Sciatic nerve (tissue), 2 donors: ENCODE measurements at places on chromosomes 6 and 20. TPM values are rescaled to one million over a fixed set of nuclear protein-coding genes. Genes with fewer than 3 reads are reported as not detected.

ADA gene
- 7.7 TPM for total RNA-seq

ZC3H12D gene
- total RNA-seq, result 1.6 TPM

VEGFA gene
- 155 TPM for total RNA-seq

LY6G6C gene
- 0.71 TPM for total RNA-seq

RWDD1 gene
- 39.6 TPM for total RNA-seq

NKAIN2 gene
- total RNA-seq, result 48.4 TPM

COX7A2 gene
- total RNA-seq, result 223 TPM

SLC22A16 gene
- total RNA-seq, result 0.22 TPM

BMP7 gene
- total RNA-seq, result 17.3 TPM

MCHR2 gene
- total RNA-seq, result not detected

- peak; percentile 42 for DNase-seq
Measured at GRCh38 chr20:58058421-58059259, 169.8 kb downstream of the ANKRD60 start.

- peak; percentile 62 for DNase-seq
Measured at GRCh38 chr6:43708860-43709653, 21.5 kb upstream of the MRPS18A start.

DNA sequence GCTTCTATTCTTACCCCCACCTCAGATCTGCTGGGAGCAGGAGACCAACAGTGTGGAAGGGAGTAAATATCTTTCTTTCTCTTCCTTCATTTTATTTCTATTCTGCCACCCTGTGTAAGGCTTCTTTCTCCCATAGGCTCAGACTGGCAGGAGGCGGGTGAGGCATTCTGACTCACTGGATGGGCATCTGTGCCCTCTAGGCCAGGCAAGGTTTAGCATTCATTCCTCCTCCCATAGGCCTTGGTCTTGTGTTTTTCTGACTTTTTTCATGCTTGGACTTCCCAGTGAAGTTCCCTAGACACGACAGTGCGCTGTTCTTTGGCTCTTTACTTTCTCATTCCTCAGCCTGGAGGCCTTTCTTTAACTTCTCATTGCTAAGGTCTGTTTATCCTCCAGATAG lies 235.2 kb downstream of the SYNE1 start:
- no peak for DNase-seq

GRCh38 chr6:53956068-53956711 lies 155.1 kb upstream of the MLIP start:
- peak; percentile 85 for DNase-seq

- DNase-seq, result no peak
Measured at GRCh38 chr6:139525415-139525814, 151.0 kb upstream of the CITED2 start.

- DNase-seq, result no peak
Measured at GRCh38 chr6:52876056-52876787, 33.3 kb downstream of the GSTA3 start.

DNA sequence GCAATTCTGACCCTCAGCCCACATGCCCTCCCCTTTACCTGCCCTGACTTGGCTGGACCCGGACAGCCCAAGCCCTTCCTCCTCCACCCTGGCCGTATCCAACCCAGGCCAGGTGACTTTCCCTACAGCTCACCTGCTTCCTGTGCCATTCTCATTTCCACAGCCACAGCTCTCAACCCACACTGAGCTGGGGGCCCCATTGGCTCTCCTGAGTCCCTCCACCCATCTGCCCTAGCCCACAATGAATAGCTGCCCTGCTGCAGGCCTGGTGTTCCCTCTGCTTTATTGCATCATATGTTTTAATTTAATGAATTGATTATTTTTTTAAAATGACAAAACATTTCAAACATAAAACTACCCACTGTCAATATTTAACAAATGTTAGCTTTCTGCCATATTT lies 118.5 kb upstream of the BACH2 start:
- DNase-seq, result no peak

DNA sequence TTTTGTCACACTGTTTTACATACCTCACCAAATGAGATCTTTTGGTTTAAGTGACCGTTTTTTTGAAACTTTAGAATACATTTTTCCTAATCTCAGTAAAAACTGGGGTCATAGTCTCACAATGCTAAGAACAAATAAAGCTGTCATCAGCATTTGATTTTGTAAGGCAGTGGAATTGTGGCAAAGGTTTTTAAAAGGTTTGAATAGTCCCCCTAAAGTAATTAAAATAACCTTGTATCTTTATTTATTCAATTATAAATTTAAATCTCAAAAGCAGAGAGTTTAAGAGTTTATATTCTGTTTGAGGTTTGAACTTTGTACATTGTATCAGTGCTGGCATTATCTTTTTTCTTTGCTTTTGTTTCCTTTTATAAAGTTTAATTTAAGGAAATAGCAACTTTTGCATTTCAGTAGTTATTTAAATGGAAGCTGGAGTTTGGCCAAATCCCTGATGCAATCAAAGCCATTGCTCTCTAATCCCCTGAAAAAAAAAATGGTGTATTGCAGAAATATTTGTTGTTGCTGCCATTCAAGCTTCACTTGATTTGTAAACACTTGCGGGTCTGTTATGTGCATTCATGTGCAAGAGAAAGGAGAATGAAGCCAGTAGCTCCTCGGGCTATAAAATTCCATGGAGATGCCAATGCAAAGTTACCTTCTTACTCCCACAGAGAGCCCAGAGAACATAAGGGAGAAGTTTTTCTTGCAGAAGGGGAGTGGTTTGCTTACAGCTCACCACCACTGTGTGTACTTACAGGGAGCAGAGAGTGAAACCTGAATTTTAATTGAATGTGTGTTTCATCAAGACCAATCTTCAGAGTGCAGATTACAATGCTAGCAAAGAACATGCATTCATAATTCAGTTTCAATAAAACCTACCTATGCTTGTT lies 391.8 kb downstream of the ARHGAP18 start:
- no peak for DNase-seq

GRCh38 chr20:37643400-37643799 lies 50.4 kb upstream of the CTNNBL1 start:
- DNase-seq, result no peak

GRCh38 chr6:157143890-157144798 lies 179.2 kb downstream of the TMEM242 start:
- no peak for DNase-seq

DNA sequence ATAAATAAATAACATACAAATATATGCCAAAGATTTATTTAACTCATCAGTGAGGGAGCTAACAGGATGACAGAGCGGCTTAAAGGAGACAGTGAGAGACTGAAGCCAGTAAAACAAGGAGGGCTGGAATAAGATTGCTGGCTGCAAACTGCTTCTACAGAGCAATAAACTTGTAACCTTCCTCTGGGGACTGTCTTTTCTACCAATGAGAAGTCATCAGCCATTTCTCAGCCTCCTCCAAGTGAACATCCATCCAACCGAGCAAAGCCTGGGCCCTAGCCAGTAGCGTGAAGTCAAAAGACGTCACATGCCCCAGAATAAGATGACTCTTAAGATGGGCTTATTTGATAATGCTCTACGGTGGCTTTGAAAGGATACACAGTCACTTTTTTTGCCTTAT lies 42.5 kb downstream of the CPXM1 start:
- DNase-seq, result peak; percentile 14

- no peak for DNase-seq
Measured at GRCh38 chr6:167104388-167104787, 18.5 kb upstream of the CCR6 start.

- no peak for DNase-seq
Measured at GRCh38 chr6:79201983-79202382, 32.5 kb downstream of the HMGN3 start.

- no peak for DNase-seq
Measured at GRCh38 chr6:136425793-136426192, 124.4 kb downstream of the MAP7 start.

DNA sequence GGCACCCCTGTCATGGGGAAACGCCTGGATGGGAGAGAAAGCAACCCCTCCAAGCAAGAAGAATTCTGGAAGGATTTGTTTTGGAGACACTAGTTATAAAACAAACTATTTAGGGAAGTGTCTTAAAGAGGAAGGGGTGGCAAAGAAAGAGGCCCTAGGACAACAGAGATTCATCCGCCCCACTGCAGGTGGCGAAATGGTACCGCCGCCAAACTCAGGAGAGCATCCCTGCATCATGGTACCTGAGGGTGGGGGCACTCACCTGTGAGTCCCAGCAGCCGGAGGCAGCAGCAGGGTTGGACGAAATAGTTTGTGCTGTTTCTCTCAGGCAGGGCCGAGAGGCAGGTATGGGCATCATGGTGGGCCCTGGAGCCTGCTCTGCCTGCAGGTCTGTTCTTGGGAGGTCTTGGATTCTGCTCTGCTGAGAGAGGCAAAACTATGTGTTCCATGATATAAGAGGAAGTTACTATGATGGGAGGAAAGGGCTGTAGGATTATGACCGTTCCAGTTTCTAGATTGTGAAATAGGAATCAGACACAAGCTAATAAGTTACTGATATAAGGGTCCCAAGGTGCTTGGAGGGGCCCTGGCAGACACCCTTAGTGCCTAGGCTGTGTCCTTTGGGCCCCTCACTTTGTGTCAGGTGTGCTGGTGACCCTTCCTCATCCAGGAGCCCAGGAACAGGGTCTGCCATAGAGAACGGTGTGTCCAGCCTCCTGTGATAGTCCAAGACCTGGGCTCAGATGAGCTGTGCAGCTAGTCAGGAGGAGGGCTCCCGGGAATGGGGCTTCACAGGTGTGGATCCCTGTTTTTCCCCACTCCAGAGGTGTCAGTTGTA lies 20.4 kb downstream of the SIRPD start:
- no peak for DNase-seq

DNA sequence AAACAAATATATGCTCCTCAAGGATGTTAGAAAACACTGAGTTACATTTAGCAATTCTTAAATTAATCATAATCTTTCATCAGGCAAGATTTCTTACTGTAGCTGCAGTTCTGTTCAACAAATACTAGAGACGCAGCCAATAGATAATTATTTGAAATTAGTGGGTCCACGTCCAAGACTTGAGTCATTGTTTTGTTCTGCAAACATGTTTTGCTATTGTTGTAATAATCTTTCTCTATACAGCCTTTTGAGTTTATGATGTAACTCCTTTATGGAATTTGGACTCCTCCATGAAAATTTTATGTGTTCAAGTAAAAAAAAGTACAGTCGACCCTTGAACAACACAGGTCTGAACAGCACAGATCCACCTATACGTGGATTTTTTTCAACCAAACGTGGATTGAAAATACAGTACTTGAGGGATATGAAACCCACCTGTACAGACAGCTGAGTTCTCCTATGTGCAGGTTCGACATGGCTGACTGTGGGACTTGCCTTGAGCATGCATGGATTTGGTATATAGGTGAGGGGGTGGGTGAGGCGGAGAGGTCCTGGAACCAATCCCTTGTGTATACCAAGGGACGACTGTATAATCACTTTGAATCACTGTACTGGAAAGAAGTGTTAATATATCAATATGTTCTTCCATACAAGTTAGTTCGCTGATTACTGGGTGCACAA lies 41.3 kb upstream of the SLC22A16 start:
- DNase-seq, result no peak

- no peak for DNase-seq
Measured at GRCh38 chr6:130893277-130893676, 66.1 kb downstream of the SMLR1 start.

- DNase-seq, result no peak
Measured at GRCh38 chr20:20480126-20480525, 112.2 kb downstream of the INSM1 start.

DNA sequence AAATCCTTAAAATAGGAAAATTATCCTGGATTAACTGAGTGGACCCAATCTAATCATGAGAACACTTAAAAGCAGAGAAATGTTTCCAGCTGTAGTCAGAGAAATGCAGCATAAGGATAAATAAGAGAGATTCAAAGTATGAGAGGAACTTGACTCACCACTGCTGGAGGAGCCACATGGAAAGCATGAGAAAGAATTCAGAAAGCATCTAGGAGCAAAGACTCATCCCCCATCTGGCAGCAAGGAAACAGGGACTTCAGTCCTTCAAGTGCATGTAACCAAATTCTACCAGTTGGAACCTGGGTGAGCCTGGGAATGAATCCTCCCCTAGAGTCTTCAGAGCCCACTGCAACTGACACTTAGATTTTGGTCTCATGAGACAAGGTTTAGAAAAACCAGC lies 33.7 kb downstream of the RNF146 start:
- no peak for DNase-seq

DNA sequence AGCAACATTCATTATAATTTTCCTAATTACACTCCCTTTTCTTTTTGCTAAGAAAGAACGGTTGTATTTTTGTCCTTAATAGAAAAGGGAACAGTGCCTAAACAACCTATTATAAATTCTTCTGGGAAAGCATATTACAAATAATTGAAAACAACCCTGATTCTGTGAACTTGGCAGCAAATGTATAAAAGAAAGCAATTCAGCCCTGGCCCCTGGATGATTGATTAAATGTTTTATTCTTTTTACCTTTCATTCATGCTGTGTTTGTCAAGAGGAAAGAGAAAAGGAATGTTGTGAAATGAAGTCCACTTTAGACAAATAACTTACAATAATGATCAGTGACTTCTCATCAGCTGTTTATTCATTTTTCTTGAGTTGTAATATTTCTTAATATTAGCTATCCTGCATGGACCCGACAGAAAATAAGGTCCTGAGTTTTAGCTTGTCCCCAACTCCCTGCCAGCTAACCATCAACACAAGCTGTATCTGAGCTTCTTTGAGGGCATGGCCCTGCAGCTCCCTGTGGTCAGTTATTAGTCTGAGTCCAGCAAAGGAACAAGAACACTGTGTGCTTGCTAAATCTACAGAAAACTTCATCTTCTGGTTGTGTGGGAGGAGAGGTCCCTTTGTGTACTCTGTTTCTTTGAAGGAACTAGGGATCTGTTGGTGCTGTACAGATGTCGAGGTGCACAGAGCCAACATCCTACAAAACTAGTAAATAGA lies 248.2 kb downstream of the LAMA2 start:
- no peak for DNase-seq
